ENCODE measurements at places on chromosomes 3 and 15.
A peak's percentile ranks its signal among the peaks of the same experiment; 100 is the strongest.

- no peaks in the 10 kb centered on the region for H3K27me3 ChIP-seq
- H3K4me1 ChIP-seq: peaks cover 31% of the 10 kb centered on the region
- H3K27ac ChIP-seq: peak overlapping the region; percentile 22
- no peaks in the 10 kb centered on the region for H3K36me3 ChIP-seq
- DNase-seq: peak; percentile 35
Measured at GRCh38 chr3:108223928-108224327, 1.7 kb upstream of the IFT57 start.

DNA sequence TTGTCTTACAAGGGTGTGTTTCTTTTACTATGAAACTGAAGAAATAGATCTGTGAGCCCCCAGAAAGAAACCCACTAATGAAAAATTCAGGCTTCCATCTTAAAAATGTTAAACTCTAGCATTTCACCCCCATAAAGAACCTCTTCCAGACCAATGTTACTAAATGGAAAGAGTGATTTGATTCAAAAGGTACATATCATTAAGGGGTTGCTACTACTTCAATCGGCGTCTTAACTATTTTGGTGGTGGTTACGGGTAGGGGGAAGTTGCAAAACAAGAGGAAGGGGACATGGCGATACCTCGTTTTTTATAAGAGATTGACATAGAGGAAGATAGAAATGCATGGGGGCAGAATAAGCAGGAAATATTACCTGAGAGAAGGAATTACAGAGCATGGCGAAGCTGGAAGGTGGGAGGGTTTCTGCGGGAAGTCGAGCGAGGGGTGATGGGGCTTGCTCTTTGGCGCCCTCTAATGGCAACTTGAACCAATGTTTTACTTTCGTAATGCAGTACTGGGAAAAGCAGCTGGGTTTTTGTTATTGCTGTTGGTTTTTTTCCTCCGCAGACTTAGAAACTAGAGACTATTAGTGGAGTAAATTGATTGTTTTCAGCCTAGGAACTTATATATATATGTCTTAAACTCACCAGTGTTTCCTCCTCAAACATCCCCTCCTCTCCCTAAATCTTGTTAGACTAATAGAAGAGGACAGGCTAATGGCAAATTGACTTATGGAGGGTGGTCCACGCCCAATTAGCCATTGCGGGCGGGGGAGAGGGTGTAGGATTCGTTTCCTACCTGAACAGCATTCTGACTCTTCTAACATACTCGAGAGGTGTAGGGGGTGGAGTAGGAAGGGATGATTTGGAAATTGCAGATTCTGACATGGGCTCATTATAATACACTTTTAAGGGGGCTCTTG, 11.3 kb upstream of the SOX2 start:
- H3K27ac ChIP-seq: peak overlapping the region; percentile 65
- DNase-seq: peak; percentile 84
- no peaks in the 10 kb centered on the region for H3K27me3 ChIP-seq
- no peaks in the 10 kb centered on the region for H3K36me3 ChIP-seq
- peaks cover 16% of the 10 kb centered on the region for H3K4me1 ChIP-seq

GRCh38 chr3:150867434-150867833, 37.8 kb downstream of the MINDY4B start:
- H3K36me3 ChIP-seq: peaks cover 6% of the 10 kb centered on the region
- no peak overlapping the region for H3K27ac ChIP-seq
- H3K27me3 ChIP-seq: no peaks in the 10 kb centered on the region
- no peak for DNase-seq
- peaks cover 6% of the 10 kb centered on the region for H3K4me1 ChIP-seq

DNA sequence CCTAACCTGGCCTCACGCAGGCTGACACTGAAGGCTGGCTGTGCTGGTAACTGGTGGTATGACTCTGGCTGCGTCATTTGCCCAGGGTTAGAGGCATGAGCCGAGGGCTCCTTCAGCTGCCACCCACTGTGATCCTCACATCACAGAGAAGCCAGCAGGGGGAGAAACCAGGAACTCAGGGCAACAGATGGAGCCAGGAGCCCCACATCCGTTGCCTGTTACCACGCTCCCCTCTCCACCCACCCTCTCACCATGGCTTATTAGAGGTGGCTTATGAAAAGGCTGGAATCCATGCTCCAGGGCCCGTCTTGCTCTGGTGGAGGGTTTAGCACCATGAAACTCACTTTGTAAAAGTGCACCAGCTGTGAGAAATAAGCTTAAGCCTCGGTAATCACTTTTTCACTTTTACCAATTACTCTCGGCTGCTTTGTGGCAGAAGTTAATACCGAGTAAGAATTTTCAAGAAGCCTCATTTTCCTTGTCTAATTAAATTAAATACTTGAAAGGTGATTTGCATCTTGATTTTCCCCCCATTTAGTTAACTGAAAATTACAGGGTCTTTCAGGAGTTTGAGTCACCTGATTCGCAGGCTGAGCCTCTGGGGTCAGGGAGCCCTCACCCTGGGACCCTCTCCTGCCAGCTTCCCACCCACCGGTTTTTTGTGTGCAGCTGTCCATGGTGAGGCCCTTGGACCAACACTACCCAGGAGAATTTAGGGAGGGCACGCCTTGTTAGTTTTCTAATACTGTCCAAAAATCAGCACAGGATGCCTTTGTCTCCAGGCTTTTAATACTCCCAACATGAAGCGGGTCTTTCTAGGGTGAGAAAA, 60.9 kb downstream of the ASB7 start:
- H3K36me3 ChIP-seq: no peaks in the 10 kb centered on the region
- H3K4me3 ChIP-seq: no peak overlapping the region
- no peak overlapping the region for H3K27ac ChIP-seq
- peak; percentile 30 for DNase-seq
- H3K27me3 ChIP-seq: no peaks in the 10 kb centered on the region

- no peak overlapping the region for H3K4me3 ChIP-seq
- DNase-seq: no peak
- H3K36me3 ChIP-seq: peaks cover 32% of the 10 kb centered on the region
- H3K27me3 ChIP-seq: no peaks in the 10 kb centered on the region
Measured at GRCh38 chr3:152430223-152431002, 161.7 kb downstream of the MBNL1 start.

DNA sequence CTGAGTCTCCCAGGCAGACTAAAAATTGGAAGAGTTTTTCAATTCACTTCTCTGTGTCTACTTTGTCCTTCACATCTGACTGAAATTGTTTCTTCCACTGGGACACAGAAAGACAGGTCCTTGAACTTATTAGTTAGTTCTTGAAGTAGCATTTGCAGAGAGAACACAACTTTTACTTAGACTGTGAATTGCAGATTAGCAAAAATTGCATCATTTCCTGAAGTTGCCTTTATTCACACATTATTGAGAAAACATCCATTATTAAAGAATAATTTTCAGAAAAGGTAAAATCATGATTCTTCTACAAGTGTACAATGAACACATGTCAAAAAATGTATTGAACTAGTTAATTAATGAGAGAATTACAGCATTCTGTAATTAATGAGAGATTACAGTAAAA, 1.4 kb upstream of the COMMD2 start:
- peaks cover 3% of the 10 kb centered on the region for H3K4me1 ChIP-seq
- no peak overlapping the region for H3K27ac ChIP-seq
- H3K27me3 ChIP-seq: no peaks in the 10 kb centered on the region

- H3K27ac ChIP-seq: no peak overlapping the region
- no peaks in the 10 kb centered on the region for H3K27me3 ChIP-seq
- H3K36me3 ChIP-seq: no peaks in the 10 kb centered on the region
- H3K4me3 ChIP-seq: no peak overlapping the region
- no peaks in the 10 kb centered on the region for H3K4me1 ChIP-seq
Measured at GRCh38 chr3:109023656-109024254, 70.1 kb upstream of the GUCA1C start.

DNA sequence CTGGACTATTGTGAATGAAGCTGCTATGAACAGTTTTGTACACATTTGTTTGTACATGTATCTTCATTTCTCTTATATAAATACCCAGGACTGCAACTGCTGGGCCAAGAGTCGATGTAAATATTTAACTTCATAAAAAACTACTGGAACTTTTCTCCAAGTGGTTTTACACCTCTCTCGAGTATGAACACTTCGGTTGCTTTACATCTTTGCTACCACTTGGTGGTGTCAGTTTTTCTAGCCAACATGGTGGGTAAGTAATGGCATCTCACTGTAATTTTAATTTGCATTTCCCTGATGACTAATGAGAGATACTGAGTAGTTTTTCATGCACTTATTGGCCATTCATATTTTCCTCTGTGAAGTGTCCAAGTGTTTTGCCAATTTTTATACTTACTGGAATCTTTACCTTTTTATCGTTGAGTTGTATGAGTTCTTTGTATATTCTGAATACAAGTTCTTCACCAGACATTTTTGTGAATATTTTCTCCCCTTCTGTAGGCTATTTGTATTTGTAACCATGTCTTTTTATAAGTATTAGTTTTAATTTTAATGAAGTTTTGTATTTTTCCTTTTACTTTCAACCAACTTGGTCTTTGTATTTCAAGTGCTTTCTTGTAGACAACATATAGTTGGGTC, 44.4 kb downstream of the PCOLCE2 start:
- DNase-seq: peak; percentile 72
- no peak overlapping the region for H3K27ac ChIP-seq
- H3K36me3 ChIP-seq: no peaks in the 10 kb centered on the region
- no peaks in the 10 kb centered on the region for H3K4me1 ChIP-seq
- no peaks in the 10 kb centered on the region for H3K27me3 ChIP-seq
- H3K4me3 ChIP-seq: no peak overlapping the region

- no peaks in the 10 kb centered on the region for H3K4me1 ChIP-seq
- peaks cover 6% of the 10 kb centered on the region for H3K36me3 ChIP-seq
- H3K27ac ChIP-seq: no peak overlapping the region
Measured at GRCh38 chr3:64111872-64112271, 88.6 kb upstream of the PSMD6 start.

DNA sequence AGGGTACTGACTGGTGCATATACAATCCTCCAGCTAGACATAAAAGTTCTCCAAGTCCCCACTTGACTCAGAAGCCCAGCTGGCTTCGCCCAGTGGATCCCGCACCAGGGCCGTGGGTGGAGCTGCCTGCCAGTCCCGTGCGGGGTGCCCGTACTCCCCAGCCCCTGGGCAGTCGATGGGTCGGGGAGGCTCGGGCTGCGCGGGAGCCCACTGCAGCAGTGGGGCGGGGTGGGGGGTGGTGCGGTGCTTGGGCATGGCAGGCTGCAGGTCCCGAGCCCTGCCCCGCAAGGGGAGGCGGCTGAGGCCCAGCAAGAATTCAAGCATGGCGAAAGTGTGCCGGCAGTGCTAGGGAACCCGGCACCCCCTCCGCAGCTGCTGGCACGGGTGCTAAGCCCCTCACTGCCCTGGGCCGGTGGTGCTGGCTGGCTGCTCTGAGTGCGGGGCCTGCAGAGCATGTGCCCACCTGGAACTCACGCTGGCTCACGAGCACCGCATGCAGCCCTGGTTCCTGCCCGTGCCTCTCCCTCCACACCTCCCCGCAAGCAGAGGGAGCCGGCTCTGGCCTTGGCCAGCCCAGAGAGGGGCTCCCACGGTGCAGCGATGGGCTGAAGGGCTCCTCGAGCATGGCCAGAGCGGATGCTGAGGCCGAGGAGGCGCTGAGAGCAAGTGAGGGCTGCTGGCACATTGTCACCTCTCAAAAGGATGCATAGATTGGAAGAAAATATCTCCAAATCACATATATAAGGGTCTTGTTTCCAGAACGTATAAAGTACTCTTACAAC, 68.3 kb upstream of the PIK3R4 start:
- DNase-seq: no peak
- no peak overlapping the region for H3K27ac ChIP-seq
- H3K4me1 ChIP-seq: no peaks in the 10 kb centered on the region
- H3K4me3 ChIP-seq: no peak overlapping the region
- no peaks in the 10 kb centered on the region for H3K36me3 ChIP-seq

DNA sequence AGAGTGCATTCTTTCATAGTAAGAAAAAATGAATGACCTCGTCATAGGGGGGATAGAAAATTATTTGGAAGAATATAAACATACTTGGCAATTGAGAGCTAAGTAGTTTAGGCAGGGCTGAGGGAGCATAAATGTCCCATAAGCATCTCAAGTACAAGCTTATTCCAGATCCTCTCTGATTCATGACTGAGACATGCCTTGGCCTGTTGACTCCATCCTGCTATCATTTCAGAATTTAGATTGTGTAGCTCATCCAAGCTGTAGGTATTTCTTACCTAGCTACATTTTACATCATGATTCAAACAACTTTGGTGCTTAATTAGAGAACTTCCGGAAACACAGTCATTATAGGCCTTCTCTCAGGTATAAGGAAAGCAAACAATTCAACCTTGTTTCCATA, 12.3 kb downstream of the POGLUT1 start:
- no peak for DNase-seq
- H3K4me3 ChIP-seq: no peak overlapping the region
- peak overlapping the region; percentile 79 for H3K27ac ChIP-seq
- peaks cover 75% of the 10 kb centered on the region for H3K36me3 ChIP-seq

DNA sequence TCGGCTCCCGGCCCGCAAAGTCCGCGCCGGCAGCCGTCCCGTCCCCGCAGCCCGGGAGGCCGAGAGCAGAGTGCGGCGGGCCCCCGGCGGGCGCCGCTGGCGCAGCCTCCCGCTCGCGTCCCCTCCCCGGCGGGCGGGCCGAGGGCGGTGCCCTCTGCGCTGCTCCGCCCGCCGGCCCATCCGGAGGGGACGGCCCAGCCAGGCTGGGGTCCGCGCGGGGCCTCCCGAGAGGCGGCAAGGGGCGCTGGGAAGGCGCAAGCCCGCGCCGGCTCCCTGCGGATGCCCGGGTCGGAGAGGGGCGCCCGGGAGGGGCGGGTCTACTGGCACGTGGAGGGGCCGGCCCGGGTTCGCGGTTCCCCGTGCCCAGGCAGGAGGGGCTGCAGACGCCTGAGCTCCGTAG, at the start of the genes CLCN2 and POLR2H:
Gene CLCN2, minus strand, starts transcription at position 74 of the 400 bp plus-strand sequence. CDS start 126 bp downstream, outside the sequence.
Gene POLR2H, plus strand, starts transcription at position 179 of the 400 bp plus-strand sequence. CDS start 1,783 bp downstream, outside the sequence.
- H3K4me3 ChIP-seq: peak within 1 kb of the TSS; percentile 93
- peaks cover 29% of the 10 kb centered on the region for H3K36me3 ChIP-seq
- H3K4me1 ChIP-seq: peaks cover 27% of the 10 kb centered on the region

- no peaks in the 10 kb centered on the region for H3K36me3 ChIP-seq
- H3K27ac ChIP-seq: no peak overlapping the region
- H3K4me3 ChIP-seq: no peak overlapping the region
- H3K4me1 ChIP-seq: peaks cover 14% of the 10 kb centered on the region
- no peaks in the 10 kb centered on the region for H3K27me3 ChIP-seq
- no peak for DNase-seq
Measured at GRCh38 chr3:178420033-178420432, 116.2 kb upstream of the KCNMB2 start.

DNA sequence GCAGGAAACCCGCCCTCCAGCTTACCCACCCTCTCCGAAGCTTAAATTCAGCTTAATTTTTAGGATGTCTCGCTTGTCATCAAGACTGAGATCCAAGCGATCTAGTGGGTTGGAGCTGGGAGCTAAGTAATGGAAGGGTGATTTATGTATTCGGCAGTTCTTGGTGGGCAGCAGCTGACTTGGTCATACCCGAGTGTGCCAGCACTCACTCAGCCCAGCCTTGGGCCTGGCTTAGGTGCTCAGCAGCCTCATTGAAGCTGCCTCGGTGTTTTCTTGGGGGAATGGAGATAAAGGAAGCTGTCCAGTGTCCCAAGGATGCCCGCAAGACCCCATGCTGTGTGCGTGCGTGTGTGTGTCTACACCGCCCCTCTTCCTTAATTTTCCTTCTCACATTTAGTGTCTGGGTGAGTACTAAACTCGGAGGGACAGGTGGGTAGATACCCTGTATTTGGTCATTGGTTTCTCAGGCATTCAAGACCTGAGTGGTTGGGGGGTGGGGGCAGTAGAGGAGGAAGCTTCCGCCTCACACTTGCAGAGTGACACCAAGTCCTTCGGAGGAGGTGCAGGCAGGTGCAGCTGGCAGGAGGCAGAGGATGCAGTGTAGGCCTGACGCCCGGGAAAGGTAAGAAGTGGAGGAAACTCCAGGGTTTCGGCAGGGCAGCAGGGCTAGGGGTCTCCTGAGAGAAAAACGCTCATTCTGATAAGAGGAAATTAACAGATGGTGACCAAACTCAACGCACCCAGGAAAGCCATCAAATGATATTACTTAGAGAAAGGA, 92.8 kb downstream of the PCSK6 start:
- peaks cover 13% of the 10 kb centered on the region for H3K36me3 ChIP-seq
- H3K27me3 ChIP-seq: no peaks in the 10 kb centered on the region
- no peak overlapping the region for H3K27ac ChIP-seq

All from MCF 10A (cell line).